Left lung (tissue), 14 donors: ENCODE measurements at places on chromosomes 6 and 20. TPM values are rescaled to one million over a fixed set of nuclear protein-coding genes. Genes with fewer than 3 reads are reported as not detected.
A peak's percentile ranks its signal among the peaks of the same experiment; 100 is the strongest.

EMILIN3 gene
- 2.4 TPM for polyA plus RNA-seq

- H3K4me3 ChIP-seq: no peak overlapping the region
- H3K4me1 ChIP-seq: peaks cover 50% of the 10 kb centered on the region
- no peaks in the 10 kb centered on the region for H3K27me3 ChIP-seq
- peak overlapping the region; percentile 14 for H3K27ac ChIP-seq
- H3K36me3 ChIP-seq: no peaks in the 10 kb centered on the region
- no peak for DNase-seq
These were observed 31.9 kb downstream of the ARID1B start for GRCh38 chr6:156809034-156809433.

ENPP3 gene
- 1.5 TPM for polyA plus RNA-seq

DNA sequence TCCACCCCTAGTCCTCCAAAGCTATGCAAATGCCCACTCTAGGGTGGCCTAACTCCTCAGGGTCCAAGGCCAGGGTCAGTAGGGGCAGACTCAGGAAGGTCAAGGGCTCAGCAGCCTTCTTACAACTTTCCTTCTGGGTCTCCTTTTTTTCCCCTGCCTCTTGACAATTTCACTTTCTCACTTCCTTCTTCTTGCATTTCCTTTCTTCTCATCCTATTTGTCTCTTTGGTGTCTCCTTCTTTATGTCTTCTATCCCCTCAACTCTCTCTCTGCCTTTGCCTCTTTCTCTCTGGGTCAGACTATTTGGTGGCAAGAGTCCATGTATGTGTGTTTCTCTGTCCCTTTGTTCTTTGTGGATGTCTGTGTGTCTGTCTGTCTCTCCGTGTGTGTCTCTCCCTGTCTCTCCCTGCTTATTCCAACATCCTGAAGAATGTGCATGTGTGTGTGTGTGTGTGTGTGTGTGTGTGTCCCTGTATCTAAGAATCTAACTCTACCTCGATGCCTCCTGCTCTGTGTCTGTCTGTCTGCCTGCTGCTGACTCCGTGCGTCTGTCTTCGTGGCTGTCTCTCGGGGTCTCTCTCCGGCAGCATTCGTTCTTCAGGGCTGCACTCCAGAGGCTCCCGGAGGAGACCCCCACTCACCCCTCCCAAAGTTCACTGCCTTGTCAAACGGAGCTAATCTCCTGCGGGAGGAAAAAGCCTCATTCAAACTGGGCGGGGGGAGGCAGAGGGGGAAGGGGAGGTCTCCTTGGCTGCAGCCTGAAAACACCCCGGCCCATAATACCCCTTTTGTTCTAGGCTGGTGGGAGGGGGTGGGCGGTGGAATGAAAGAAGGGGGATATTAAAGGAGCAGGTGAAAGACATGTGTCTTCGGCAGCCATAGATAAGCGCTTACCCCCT lies 51.7 kb upstream of the FOXP4 start:
- H3K27ac ChIP-seq: no peak overlapping the region
- DNase-seq: no peak
- H3K4me1 ChIP-seq: no peaks in the 10 kb centered on the region

DNA sequence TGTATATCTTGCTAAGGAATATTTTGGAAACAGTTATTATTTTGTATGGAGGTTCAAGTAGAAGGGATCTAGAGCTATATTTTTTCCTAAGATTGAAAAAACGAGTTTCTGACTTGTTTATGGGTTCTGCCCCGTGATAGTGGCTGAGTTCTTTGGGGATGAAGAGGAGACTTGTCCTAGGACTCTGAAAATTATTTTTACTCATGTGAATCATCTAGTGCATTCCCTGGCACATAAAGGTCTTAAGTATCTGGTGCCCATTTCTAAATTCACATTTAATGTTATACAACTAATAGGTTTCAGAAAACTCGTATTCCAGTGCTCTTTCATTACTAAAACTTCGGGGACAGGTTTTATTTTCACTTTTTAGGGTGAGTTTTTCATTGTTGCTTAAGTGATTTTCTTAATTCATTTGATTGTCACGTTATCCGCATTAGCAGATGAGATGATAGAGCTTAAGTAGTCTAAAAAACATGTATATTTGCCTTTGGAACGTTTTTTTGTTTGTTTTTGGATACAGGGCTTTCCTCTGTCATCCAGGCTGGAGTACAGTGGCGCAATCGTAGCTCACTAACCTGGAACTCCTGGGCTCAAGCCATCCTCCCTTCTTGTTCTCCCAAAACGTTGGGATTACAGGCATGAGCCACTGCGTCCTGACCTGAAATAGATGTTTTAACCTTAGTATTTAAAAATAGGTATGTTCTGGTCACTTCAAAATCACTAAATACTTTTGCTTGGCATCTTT lies 2.1 kb downstream of the NFYA start:
- peaks cover 61% of the 10 kb centered on the region for H3K4me1 ChIP-seq
- H3K4me3 ChIP-seq: peak overlapping the region; percentile 88
- no peaks in the 10 kb centered on the region for H3K27me3 ChIP-seq
- H3K36me3 ChIP-seq: no peaks in the 10 kb centered on the region
- peak overlapping the region; percentile 100 for H3K27ac ChIP-seq

VGLL2 gene
- not detected for polyA plus RNA-seq

ZBTB12 gene
- polyA plus RNA-seq: 22.7 TPM

GPR63 gene
- 2.9 TPM for polyA plus RNA-seq
